HS-27A (cell line): ENCODE measurements at places on chromosomes 5 and 9.

- no peak for DNase-seq
Measured at GRCh38 chr9:20044686-20045085, 255.8 kb upstream of the SLC24A2 start.

DNA sequence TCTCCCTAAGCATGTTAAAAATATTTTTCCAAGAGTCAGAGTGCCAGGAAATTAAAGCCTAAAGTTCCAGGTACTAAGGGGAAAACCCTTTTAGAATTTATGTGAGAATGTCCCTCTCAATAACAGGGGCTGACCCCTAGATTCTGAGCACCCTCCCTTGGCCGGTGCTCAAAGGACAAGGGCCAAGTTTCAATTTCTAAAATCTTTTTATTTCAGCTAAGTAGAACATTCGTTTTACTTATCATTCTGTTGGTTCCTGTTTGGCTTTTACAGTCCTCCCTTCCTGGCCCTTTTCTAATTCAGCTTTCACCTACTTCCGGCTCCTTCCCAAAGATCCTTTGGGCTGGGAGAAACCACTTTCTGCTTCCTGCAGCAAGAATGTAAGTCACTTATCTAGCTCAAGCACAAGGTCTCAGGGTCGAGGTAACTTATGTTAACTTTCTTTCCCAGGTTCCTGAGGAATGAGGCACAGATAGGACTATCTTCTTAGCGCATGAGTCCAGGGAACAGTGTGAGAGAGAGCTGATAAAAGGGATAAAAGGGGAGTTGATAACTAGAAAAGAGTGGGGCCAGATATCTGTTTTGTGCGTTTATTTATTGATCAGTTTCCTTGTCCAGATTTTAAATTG lies 34.6 kb upstream of the F2RL2 start:
- DNase-seq = no peak

DNA sequence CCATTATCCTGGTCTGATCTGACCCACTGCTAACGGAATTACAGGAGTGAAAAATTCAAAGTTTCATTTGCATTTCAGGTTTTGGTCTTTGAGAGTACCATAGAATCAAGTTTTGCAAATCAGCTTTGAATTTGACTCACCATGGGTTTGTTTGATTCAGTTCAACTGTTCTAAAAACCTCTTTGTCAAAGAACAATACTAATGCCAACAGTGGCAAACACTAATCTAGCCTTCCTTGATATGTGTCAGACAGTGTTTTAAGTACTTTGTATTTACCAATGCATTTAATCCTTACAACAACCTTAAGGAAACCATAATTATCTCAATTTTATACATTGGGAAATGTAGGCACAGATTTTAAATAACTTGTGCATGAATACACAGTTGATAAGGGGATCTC lies 10.1 kb upstream of the FSD1L start:
- no peak for DNase-seq

DNA sequence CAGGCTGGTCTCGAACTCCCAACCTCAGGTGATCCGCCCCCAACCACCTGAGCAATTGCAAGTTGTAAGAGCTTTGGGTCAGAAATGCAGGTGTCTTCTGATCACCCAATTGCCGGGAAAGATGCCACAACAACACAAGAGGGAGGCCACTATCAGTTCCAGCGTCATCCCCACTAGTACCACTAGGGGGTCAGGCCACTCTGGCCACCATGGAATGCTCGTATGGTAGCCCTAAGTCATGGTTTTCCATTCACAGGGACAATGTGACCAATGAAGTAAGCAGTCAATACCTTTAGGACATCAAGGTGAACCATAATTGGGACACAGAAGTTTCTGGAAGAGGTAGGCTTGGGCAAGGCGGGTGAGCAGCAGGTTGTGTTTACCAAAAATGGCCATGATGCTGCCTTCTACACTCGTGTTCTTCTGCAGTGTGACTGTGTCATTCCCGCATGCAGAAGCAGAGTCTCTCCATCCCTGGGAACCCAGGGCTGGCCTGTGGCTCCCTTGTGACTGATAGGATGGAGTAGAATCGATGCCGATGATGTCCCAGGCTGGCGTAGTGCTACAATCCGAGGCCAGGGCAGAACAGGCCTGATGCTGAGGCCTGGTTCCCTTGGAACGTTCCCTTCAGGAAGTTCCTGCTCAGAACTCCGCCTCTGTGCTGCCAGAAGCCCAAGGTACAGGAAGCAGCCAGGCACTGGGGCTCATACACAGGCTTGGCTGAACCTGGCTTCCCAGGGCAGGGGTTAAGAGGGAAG lies 42.2 kb upstream of the ANKRD33B start:
- no peak for DNase-seq

GRCh38 chr5:140151144-140152021 lies 23.6 kb upstream of the CYSTM1 start:
- DNase-seq = no peak

GRCh38 chr5:10828241-10828640 lies 67.2 kb upstream of the DAP start:
- DNase-seq = peak; percentile 48
